ENCODE measurements at places on chromosomes 4 and X.

GRCh38 chr4:55269995-55270394, 76.0 kb upstream of the SRD5A3 start:
- no peak for DNase-seq

DNA sequence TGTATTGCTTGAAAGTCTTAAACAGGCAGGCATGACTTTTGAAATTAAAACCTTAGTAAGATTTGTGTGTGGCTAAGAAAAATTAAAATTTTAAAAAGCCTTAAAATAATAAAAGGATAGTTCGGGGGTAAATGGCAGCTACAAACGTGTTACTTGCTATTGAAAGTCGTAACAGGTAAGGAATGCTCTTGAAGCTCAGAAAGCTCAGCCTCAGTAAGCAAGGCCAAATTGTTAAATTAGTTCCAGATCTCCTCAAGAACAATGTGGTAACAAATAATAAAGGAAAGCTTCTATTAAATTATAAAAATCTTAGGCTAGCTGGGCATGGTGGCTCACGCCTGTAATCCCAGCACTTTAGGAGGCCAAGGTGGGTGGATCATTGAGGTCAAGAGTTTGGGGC, 25.5 kb downstream of the PRMT9 start:
- DNase-seq: no peak

GRCh38 chrX:77786365-77786680, 307 bp upstream of the ATRX start:
- no peak for DNase-seq

DNA sequence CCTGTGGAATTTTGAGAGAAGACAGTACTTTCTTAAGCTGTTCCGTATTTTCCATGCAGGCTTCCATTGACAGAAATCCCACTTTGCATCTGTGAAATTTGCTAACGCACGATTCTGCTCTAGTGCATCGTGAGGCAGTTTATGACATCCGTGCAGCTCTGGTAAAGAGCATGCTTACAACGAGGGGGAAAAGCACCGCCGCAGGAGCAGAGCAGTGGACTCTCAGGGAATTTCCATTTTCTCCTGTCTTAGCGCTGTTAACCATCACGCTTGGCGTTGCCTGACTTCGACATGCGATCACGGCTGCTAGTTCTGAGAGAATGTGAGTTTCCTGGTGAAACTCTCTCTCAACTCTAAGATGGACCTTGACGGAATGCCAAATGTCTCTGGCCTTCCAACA, 43.9 kb downstream of the DCTD start:
- DNase-seq: no peak

DNA sequence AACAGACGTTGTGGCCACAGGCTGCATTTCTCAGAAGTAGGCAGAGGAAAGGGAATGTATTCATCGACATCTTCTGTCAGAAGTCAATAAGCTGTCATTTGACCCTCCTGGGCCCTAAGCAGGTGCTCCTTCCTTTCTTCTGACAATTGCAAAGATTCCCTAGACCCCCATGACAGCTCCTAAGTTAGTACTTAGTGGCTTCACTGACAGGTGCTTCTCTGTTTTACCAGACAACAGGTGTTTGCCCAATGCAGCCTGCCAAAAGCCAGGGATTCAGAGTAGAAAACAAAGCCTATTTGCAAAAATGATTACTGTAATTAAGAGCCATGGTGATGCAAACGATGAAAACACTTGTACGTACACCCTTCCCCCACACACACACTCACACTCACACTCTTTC, 7.5 kb upstream of the FGF5 start:
- no peak for DNase-seq

DNA sequence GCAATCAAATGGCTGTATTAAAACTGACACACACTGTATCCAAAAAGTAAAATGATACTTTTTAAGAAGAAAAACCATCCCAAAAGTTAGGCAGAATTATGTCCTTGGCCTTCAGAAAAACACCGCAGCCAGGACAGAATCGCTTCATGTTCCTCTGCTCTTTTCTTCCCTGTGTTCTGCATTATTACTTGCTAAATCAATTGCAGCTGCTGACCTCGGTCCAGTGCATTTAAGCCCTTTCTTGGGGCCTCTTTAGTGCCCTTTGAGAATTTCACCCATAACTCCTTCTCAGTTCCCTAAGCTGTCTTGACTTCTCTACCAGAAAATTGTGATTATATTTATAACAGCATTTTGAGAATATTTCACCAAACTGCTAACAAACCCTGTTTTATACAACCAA, 696.9 kb downstream of the PCDH7 start:
- no peak for DNase-seq

GRCh38 chrX:64885850-64886249, 90.4 kb downstream of the ZC4H2 start:
- DNase-seq: peak; percentile 7

DNA sequence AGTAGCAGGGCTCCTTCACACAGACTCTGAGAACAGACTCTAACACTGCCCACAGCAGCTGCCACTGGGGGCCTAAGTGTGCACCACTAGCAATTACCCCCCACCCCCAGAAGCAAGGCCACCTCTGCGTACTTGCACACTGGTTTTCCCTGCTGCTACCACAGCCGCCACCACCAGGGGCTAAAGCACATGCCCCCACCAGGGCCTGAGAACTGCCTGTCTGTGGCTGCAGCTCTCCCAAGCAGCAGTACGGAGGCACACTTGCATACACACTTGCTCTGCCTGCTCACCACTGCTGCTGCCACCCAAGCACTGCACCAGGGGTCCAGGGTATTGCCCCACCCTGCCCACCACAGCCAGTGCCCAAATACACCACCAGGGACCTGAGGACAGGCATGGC, 59.6 kb downstream of the SCML2 start:
- DNase-seq: no peak

GRCh38 chr4:26531491-26532116, 41.3 kb upstream of the CCKAR start:
- no peak for DNase-seq

- DNase-seq: peak; percentile 54
Measured at GRCh38 chr4:53889326-53890055, 174.9 kb downstream of the CHIC2 start.

All from GM23248 (cell line).